Posterior cingulate gyrus (tissue), 11 donors: ENCODE measurements at places on chromosomes 11 and 22.
A peak's percentile ranks its signal among the peaks of the same experiment; 100 is the strongest.

- DNase-seq = peak; percentile 70
Measured at GRCh38 chr22:46590334-46590733, 29.9 kb upstream of the GRAMD4 start.

- DNase-seq = no peak
Measured at GRCh38 chr22:29300807-29301601, 5.4 kb upstream of the GAS2L1 start.

DNA sequence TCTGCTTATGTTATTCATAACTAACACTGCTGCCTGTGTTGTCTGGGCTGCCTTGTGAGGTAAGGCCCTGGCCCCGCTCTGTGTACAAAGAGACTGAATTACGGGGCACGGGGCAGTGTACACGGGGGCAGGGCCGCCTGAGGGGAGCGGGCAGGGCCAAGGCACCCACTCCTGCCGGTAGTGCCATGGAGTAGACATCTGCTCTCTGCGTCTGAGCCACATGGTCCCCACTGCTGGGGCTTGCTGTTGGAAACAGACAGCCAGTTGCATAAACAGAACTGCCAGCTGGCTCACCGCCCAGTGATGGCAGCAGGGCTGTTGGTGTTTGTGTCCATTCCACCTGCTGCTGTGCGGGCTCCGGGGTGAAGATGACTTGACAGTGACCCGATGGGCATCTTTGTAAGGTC lies 19.8 kb downstream of the FAM118A start:
- DNase-seq = peak; percentile 53

DNA sequence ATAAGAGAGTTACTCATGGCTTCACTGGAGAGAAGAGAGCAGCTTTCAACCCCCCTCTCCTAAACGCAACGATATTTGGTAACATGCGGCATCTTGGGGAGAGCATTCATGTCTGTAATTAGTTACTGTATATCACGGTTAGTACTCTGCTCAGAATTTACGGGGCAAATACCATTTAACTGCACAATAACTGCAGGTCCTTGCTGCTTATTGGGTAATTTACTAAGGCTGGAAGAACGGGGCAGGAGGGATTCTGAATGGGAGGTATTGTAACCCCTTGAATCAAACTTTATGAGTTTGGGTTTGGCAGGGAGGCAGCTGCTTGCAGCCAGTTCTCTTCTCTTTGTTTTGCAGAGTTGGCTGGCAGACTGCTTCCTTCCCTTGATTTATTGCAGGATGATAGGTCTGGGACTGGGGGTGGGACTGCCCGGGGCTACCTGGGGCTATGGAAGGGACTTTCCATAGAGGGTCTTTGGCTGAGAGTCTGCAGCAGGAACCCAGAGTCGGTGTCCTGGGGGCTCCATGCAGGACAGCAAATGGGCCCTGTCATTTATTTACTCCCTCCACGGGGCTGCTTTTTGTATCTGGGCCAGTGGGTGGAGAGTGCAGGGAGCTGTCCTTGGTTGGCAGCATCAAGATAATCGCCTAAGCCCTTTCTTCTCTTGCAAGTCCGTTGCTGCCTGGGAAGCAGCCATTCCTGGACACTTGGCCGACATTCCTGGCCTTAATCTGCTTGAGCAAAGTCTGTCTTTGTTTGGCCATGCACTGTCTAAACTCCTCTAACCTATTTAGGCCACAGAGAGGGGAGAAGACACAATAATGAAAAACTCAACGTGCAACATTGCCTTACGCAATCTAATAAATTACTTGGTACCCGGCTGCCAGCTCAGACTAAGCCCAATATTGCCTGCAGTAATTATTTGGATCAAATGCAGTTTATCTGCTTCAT lies 188.9 kb downstream of the ST3GAL4 start:
- no peak for DNase-seq

- no peak for DNase-seq
Measured at GRCh38 chr22:45006111-45006963, 3.5 kb downstream of the PHF21B start.

- DNase-seq = no peak
Measured at GRCh38 chr22:35074583-35074982, 8.6 kb downstream of the ISX start.

- no peak for DNase-seq
Measured at GRCh38 chr22:29253561-29254285, 14.1 kb downstream of the RHBDD3 start.

- no peak for DNase-seq
Measured at GRCh38 chr11:72670041-72670440, 4.2 kb downstream of the PDE2A start.

DNA sequence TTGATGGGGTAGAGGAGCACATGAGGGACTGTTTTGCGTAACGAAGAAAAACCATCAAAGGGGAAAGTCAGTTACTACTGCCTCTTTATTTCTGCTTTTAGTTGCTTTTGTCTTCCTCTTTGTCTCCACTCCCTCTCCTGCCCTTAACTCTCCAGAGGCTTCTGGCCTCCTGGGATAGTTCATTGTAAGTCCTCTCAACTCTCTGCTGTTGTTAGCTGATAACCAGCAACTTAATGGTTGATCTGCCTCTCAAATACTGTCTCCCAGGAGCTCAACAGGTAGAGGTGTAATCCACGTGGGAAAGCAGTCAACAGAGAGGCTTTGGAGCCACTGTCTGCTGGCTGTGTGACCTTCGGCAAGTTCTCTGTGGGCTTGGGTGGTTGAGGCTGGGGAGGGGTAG lies 47.3 kb downstream of the CCDC81 start:
- no peak for DNase-seq

- no peak for DNase-seq
Measured at GRCh38 chr11:103413266-103413888, 304.2 kb downstream of the DYNC2H1 start.

- DNase-seq = no peak
Measured at GRCh38 chr11:108324587-108324986, 101.7 kb downstream of the ATM start.

GRCh38 chr11:30023074-30023473 lies 6.2 kb upstream of the KCNA4 start:
- DNase-seq = no peak

DNA sequence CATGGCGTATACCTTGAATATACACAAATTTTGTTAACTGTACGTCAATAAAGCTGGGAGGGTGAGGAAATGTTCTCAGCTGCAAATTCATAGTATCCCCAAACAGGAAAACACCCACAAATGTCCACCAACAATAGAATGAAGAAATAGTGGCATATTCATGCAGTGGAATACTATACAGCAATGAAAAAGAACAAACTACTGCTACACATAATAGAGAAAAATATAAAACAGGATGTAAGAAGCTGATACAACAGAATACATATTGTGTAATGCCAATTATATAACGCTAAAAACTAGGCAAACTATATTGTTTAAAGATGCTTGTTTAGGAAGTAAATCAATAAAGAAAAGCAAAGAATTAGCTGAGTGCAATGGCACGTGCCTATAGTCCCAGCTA lies 81.5 kb downstream of the SIK3 start:
- DNase-seq = no peak
